ENCODE measurements at places on chromosomes 5 and 9.

DNA sequence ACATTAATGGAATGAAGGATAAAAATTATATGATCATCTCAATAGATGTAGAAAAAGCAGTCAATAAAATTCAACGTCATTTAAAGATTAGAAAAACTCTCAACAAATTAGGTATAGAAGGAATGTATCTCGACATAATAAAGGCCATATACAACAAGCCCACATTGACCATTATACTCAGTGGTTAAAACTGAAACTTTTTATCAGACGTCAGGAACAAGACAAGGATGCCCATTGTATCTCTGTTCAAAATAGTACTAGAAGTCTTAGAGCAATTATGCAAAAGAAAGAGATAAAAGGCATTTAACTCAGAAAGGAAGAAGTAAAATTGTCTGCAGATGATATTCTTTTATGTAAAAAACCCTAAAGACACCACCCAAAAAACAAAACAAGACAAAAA, 40.8 kb downstream of the C9 start:
- no peak for DNase-seq

DNA sequence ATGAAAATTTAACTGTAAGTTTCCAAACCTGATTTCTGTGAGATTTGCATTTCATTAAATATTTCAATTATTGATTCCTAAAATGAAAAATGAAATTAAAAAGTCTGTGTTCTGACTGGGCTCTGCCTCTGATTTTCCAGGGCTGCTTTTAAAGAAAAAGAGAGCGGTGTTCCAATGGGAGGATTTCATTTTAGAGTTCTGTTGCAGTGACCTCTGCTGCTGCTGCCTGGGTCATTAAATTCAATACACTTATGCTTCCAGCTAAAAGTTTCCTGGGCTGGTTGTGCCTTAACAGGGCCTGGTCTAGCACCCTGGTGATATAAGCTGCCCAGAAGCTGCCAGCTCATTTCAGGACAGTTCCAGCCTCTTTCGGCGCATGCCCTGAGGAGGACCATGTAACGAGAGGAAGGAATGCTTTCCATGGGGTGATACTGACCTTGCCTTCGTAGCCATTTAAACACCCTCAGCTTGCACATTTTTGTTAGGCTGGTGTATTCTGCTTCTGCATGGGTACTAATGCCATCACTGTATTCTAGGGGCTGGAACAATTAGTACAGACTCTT, 93.3 kb downstream of the TMEM174 start:
- no peak for DNase-seq

DNA sequence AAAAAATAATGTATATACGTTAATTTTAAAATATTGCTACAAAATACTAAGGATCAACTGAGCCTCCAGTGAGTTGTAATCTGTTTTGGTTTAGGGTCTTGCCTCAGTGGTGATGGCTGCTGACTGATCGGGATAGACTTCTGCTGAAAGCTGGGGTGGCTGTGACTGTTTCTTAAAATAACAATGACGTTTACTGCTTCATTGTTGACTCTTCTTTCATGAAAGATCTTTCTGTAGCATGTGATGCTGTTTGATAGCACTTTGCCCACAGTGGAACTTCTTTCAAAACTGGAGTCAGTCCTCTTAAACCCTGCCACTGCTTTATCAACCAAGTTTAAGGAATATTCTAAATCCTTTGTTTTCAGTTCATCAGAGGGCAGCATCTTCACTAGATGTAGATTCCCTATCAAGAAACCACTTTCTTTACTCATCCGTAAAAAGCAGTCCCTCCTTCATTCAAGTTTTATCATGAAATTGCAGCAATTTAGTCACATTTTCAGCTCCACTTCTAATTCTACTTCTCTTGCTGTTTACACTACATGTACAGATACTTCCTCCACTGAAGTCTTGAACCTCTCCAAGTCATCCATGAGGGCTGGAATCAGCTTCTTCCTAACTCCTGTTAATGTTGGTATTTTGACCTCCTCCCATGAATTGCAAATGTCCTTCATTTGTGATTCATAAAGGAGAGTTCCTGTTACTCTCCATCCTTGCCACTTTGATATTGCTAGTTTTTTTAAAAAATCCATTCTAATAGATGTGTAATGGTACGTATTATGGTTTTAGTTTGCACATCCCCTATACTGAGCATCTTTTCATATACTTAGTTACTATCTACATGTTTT, 41.5 kb upstream of the PTPDC1 start:
- no peak for DNase-seq

- DNase-seq = no peak
Observed at GRCh38 chr9:114880291-114880745, 50.1 kb downstream of the TNFSF8 start.

DNA sequence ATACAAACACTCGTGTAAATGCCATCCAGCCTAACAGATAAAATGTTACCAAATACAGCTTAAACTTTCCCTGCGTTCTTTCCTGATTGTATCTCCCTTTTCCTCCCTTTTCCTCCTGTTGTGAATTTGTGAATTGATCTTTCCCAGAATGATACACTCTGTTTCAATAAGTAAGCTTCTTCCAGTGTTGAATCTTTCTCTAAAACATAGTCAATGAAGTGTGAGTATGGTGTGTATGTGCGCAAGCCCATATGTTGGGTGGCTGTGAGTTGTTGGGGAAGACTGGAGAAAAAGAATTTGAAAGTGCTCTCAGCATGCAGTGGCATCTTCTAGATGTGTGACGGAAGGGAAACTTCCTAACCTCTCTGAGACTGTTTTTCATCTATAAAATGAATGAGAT, 143.1 kb upstream of the KLF4 start:
- no peak for DNase-seq

GRCh38 chr5:109102096-109102690, 307.6 kb downstream of the PJA2 start:
- no peak for DNase-seq

GRCh38 chr9:15389173-15389572, 33.5 kb upstream of the SNAPC3 start:
- no peak for DNase-seq

DNA sequence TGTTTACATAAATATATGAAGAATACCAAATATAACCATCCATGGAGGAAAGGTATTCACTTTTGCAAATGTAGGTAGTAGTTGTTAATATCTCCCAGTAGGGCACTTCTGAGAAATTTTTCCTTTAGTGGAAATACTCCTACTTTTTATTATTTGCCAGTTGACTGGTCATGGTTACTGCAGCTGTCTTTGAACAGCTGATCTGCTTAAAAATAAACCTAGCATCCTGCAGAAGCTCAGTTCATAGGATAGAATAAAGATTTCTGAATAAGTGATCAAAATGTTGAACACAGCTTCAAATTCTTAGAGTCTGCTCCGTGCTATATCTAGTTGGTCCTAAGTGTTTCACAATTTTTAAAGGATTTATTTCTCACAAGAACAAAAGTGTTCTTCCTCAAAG, 270.7 kb upstream of the TRPC7 start:
- DNase-seq = no peak

DNA sequence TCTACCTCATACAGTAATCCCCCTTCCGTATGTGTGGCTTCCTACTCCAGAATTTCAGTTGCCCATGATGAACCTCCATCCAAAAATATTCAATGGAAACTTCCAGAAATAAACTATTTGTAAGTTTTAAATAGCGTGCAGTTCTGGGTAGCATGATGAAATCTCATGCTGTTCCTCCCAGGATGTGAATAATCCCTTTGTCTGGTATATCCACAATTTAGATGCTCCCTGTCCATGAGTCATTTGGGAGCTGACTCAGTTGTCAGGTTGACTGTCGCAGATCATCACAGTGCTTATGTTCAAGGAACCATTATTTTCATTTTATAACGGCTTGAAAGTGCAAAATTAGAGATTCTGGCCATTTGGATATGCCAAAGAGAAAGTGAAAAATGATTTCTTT, 290.1 kb upstream of the CDH9 start:
- peak; percentile 39 for DNase-seq

DNA sequence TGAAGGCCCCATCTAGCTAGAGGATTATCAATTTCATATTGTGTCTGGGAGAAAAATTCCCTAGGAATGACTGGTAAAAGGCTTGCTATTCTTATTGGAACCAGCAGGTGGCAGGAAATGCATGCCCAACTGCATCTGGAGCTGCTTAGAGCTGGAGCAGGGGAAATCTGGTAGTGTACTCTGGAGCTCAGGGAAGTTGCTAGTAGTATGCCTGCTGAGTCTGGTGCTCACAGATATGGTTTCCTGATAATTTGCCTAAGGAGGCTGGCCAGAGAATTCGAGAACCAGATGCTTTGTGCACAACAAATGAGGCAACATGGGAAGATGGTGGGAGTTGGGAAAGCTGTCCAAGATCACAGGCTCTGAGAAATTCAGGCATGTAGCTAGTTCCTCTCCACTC, 53.7 kb downstream of the G3BP1 start:
- DNase-seq = peak; percentile 47

GRCh38 chr9:80796632-80797031, 892.7 kb downstream of the TLE1 start:
- no peak for DNase-seq

DNA sequence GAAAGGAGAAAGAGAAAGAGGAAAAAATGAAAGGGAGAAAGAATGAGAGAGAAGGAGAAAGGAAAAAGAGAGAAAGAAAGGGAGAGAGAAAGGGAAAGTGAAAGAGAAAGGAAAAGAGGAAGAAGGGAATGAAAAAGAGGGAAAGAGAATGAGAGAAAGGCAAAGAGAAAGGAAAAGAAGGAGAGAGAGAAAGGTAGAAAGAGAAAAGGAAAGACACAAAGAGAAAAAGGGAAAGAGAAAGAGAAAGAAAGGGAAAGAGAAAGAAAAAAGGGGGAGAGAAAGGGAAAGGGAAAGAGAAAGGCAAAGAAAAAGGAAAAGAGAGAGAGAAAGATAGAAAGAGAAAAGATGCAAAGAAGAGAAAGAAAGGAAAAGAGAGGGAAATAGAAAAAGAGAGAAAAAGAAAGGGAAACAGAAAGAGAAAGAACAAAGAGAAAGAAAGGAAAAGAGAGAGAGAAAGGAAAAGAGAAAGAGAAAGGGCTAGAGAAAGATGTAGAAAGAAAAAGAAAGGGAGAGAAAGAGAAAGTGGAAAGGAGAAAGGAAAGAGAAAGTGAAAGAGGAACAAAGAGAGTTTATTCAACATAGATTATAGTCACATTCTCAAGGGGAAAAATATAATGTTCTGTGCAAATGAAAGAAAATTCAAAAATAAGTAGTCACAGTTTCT, 165.2 kb downstream of the TMEM38B start:
- no peak for DNase-seq

DNA sequence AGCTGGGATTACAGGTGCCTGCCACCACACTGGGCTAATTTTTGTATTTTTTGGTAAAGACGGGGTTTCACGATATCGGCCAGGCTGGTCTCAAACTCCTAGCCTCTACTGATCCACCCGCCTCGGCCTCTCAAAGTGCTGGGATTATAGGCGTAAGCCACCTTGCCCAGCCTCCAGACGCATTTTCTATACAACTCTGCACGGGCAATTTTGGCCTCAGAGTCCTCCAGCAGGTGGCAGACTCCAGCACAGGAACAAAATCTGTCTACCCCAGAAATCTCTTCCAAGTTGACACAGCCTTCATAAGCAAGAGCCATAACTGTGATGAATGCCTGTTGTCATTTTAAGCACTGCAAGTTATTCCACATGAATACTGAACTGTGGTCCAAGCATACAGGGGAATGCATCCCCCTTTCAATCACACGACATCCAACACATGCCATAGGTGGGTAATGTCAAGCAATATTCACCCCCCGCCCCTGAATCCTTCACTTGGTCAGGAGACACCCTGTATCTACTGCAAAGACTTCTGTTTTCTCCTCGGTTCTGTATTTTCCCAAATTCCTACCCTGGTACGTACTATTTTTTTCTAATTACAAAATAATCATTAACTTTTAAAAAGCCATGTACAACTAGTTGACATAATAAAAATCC, 50.8 kb downstream of the ALDH7A1 start:
- no peak for DNase-seq

DNA sequence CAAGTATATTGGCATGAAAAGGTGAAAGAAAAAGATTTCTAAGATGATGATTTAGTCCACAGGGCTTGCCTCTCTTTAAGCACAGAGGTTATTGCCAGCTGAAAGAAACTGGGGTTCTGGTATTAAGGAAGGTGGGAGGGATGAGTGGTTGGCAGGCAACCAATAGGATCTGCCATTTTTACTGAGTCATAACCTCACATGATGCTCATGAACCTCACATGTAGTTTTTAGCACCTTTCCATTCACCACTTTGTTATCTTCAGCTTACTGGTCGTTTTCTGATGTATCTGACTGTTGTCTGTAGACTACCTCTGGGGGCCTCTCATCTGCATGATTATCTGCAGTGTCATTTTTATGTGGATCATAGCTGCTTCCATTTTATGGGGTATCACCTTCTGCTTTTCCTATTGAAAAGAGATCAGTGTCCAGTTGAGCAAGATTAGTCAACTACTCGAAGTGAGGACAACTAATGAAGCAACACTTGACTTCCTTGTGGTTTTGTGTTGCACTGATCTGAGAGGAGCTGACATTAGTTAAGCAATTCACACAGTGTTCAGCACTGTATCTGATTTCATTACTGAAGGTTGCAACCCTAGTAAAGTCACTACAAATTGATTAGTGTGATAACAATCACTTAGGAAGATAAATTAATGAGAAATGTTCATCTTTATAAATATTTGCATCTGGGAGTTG, 186.3 kb downstream of the SGCD start:
- no peak for DNase-seq

GRCh38 chr5:82466986-82467561, 188.9 kb upstream of the RPS23 start:
- DNase-seq = peak; percentile 7

GRCh38 chr5:55578771-55579170, 44.0 kb upstream of the PLPP1 start:
- DNase-seq = no peak

DNA sequence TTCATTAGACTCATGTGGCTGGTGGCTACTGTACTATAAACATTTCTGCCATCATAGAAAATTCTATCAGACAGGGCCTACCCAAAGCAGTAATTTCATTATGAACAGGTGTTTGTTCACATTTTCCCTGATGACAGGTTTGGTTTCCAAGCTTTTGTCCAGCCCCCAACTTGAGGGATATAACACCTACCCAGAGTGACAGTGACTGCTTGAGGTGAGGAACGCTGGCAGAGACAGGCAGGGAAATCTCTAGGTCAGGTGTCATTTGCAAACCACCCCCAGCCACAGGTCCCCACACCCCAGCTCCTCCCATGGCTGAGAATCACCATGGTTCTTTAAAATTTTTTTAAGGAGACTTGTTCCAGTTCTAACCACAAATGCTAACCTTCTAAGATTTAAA, 25.5 kb downstream of the GOLM1 start:
- no peak for DNase-seq

DNA sequence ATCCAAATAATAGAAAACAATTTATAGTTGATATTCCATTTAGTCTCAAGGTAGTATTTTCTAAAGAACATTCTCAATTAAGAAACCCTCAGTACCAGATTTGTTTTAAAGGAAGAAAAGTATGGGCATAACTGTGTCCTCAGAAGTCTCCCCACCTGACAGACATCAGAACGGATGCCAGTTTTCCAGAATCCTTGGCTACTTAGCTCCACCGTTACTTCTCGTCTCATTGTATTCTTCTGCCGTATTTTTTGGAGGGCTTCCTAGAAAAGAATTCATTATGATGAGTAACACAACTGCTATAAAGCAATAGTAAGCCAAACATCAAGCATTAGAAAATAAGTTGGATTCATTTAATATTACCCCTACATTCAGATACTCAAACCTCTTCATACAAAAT, 67.8 kb downstream of the DROSHA start:
- DNase-seq = no peak
